ENCODE measurements at places on chromosomes 16 and 17.

DNA sequence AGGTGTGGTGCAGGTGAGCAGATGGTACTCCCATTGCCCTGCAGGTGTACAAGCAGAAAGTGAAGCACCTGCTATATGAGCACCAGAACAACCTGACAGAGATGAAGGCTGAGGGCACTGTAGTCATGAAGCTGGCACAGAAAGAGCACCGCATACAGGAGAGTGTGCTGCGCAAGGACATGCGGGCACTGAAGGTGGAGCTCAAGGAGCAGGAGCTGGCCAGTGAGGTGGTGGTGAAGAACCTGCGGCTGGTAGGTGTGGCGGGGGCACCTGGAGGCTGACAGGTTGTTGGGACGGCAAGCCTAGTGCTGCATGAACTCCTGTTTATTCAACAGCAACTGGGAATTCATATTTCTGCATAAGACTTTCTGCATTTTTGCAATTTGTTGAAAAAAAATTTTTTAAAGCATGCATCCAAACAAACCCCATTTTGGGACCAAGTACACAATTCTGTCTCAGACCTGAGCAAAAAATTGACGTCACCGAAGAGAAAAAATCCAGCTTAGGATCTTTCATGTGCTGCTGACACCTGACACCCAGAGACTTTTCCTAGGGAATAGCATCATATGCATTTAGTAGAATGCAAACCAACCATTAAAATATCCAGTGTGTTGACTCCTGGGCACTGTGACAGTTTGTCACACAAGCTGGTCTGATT lies 13.5 kb upstream of the DBNDD1 start:
- DNase-seq: no peak

DNA sequence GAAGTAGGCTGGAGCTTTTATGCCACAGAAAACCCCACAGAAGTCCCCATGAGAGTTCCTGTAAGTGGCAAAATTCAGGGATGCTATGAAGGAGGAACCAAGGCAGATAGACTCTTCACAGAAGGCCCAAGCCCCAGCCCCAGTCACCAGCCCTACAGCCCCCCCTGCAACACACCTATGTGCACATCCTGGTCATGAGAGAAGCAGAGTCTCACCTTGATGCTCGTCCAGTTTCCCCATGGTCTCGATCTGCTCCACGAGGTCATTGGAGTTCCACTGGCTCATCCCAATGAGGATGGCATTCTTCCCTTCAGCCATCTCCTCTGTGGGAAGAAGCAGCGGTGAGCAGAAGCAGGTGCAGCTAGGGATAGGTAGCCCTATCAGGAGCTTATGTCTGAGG lies 31.2 kb downstream of the PITPNM3 start:
- DNase-seq: no peak

DNA sequence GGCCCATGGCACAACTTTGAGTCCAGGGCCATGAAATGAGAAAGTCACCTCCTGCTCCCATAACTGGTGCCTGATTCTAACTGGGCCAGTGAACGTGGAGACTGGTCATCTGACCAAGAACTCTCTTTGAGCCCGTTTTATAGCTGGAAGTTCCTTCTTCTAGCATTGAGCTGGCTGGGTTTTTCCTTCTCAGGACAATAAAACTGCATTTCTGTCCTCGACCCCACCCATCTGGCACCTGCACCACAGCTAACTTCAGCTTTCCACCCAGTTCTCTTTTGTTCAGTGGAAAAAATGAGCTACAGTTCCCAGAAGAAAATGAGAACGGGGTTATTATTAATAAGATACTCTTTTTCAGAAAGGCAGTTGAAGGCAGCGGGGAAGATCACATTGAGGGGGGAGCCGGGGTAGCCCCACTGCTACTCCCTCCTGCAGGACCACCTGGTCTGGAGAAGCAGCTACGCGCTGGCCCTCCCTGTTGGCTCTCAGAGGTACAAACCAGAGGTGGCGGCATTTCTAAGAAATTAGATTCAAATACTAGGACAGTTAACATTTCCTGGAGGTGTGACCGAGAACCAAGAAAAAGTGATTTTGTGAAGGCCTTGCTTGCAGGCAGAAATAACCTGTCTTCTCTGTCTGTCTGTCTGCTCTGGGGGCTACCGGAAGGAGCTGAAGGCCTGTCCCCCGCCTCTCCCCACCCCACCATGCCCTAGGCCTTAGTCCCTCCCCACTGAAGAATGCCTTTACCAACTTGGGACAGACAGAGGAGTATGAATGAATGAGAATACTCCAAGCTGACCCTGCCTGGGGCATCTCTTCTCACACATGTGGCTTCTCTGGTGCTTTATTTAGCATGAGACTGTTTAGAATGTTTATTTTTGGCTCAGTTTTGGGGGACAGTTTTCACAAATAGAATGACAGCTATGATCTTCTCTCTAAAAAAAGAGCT lies 123.9 kb downstream of the XYLT1 start:
- no peak for DNase-seq

GRCh38 chr17:78356101-78356713 lies 3.7 kb downstream of the SOCS3 start:
- DNase-seq: peak; percentile 93

- DNase-seq: no peak
Observed at GRCh38 chr16:84868829-84869472, 49.2 kb downstream of the CRISPLD2 start.

DNA sequence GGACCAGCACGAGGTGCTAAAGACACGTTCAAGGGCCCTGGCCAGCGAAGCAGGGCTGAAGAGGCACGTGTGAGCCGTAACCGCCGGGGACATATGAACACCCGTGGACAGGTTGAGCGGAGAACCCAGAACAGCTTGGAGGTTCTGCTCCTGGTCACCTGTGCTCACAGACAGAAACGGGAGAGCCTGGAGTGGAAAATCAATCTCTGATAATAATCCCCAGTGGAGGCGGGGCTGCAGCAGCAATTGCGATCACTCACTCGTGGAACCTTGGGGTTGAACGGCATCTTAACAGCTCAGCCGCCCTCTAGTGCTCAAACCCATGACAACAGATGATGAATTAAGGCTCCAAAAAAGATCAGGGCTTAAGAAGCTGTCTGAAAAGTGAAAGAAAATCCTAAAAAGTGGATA lies 25.6 kb downstream of the WIPI1 start:
- peak; percentile 49 for DNase-seq

DNA sequence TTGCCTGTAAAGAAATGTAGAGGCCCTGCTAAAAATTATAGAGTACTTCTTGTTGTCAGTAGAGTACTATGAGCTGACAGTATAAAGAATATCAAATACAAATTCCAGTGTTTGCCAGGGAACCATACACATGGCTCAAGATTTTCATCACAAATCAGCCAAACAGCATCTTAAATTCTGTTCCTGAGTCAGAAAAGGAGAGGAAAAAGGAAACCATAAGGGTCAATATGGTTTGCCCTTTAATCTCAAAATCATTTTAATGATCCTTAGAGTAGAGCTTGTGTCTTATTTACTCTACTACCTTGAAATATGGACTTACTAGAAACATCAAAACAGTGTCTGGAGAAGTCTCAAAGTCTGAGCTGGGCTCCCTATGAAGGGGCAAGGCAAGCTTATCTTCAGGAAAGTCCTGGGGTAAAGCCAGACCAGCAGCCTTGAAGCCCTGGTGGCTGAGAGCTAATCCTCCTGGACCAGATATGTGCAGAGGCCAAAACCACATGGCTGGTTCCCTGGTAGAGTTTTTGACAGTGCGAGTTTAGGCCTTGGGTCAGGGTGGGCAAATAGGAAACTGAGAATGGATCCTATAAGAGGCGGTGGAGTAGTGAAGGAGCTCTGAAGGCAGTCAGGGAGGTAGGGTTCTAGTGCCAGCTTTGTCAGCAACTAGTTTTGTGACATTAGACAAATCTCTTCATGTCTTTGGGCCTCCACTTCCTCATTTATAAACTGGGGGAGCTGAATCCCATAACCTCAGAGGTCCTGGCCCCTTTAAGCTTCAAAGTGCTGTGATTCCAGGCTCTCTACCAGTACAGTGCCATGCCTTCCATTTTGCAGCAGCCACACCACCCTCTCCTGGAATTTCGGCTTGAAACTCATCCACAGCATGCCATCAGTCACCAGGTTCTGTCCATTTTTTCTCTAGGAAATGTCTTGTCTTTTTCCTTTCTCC lies 38.9 kb downstream of the MRTFB start:
- peak; percentile 26 for DNase-seq

DNA sequence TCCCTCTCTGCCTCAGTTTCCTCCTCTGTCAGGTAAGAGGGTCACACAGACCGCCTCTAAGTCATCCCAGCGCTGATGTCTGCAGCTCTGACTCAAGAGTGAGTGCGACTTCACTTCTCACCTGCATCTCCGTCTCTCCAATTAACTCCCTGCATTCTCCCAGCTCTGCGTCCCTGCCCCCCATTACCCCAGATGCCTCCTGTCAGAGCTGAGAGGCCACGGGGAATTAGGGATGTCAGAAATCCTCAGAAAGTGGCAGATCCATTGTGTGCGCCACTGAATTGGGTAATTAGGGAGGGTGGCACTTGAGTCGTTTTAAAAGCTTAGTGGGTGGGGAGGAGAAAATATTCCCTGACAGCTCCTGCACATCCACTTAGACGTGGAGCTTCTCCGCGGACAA lies 885.4 kb upstream of the EEF2KMT start:
- no peak for DNase-seq

GRCh38 chr17:68383443-68384321 lies 73.6 kb downstream of the WIPI1 start:
- DNase-seq: peak; percentile 54

DNA sequence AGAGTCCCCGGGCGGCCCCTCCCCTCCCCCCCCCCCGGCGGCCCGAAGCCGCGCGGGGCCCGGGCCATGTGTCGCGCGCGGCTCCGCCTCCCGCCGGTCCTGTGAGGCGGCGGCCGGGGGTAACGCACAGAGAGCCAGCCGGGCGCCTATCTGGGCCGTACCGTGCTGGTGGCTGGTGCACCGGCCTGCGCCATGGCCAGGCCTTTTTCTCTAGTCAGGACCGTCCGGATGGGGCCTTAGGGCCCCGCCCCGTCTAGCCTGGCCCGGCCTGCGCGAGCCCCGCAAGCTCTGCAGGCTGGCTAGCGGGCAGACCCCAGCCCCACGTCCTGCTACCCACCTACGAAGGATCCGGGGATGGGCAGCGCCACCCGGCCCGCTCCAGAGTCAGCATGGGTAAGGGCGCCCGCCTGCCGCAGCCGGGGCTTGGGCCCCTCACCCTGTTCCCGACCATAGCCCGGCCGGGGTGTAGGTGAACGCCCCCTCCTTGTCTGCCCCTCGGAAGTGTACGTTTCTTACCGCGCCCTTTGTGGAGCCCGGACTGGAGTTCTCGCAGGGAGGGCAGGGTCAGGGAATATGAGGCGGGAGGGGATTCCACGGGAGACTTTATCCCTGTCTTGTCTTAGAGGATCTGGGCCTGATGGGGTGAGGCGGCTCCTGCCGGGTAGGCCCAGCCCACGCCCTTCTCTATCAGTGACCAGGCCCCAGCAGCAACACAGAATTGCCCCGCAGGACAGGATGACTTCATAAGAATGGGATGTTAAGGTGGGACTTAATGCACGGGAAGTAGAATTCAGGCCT lies at the start of gene CENPT:
TSS of gene CENPT (minus strand) at position 630 of the 798 bp plus-strand sequence. CDS start 13,834 bp downstream, outside the sequence.
- peak; percentile 67 for DNase-seq

GRCh38 chr16:30065943-30066760 lies 592 bp downstream of the ALDOA start:
- peak; percentile 80 for DNase-seq

- no peak for DNase-seq
Observed at GRCh38 chr16:12311309-12311708, 334.8 kb downstream of the SNX29 start.

DNA sequence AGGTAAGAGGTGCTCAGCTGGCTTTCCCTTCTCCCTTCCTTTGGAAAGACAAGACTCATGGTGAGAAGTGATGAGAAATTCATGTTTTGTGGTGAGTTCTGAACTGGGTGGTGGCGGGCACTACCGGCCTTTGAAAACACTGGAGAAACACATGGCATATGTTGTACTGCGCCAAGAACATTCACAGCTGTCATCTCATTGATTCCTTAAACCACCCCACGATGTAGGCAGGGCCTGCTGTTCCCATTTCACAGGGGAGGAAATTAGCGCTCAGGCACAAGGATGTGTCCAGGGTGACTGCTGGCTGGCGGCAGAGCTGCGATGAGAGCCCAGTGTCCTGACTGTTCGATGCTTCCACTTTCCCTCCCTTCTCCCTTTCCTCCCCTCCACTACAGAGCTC lies 1.6 kb upstream of the DOC2B start:
- DNase-seq: no peak
